B cell (primary cell): ENCODE measurements at places on chromosomes 13 and 19. TPM values are rescaled to one million over a fixed set of nuclear protein-coding genes. Genes with fewer than 3 reads are reported as not detected.

DNA sequence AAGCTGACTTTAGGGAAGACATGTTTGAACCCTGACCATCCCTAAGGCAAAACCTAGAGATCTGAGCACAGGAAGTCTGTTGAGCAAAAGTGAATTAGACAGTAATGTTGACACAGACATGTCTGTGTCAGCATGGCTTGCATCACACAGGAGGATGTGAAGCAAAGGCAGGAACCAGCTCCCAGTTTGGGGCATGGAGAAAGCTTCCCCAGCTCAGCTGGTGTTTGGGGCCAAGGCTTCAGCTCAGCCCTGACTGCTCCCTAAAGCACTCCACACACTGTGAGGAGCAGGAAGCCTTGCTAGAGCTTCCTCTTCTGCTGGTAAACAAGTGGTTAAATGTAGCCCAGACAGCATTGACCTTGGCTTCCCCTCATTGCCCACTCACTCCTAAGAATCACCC is 153.8 kb upstream of the UBL3 start:
- H3K4me1 ChIP-seq: no peaks in the 10 kb centered on the region
- H3K27ac ChIP-seq: no peak overlapping the region
- H3K27me3 ChIP-seq: no peaks in the 10 kb centered on the region
- DNase-seq: no peak
- H3K4me3 ChIP-seq: no peak overlapping the region

DNA sequence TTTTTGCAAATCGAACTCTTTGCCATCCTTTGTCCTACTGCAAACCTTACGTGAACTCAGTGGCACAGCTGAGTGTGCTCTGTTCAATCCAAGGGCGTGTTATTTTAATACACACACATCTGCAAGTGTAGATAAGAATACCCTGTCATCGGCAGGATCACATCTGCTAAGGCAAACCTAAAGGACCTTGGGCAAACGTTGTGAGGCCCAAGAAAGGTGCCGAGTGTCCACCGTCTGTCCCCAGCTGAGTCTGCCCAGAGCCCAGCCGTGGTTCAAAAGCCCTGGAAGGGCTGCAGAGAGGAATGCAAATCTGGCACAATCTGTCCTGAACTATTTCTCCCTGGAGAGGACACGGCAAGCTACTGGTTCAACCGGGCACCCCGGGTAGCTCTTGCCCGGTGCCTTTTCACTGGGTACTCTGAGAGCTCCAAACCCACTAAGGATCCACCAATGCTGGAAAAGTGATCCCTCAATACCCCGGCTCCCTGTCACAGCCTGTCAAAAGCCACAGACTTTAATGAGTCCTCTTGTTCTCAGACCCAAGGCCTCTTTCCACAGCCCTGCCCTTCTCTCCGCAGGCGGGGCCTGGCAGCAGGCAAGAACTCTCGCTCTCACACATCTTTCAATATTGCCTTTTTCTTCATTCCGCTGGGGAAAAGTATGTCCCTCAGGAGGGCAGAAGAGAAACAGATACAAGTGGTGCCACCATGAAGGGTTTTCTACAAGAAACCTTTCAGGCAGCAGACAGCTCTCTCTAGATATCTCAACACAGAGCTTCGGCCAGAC is 17.0 kb downstream of the SLC7A1 start:
- H3K4me1 ChIP-seq: peaks cover 7% of the 10 kb centered on the region
- no peak overlapping the region for H3K27ac ChIP-seq
- no peaks in the 10 kb centered on the region for H3K36me3 ChIP-seq
- DNase-seq: no peak

DNA sequence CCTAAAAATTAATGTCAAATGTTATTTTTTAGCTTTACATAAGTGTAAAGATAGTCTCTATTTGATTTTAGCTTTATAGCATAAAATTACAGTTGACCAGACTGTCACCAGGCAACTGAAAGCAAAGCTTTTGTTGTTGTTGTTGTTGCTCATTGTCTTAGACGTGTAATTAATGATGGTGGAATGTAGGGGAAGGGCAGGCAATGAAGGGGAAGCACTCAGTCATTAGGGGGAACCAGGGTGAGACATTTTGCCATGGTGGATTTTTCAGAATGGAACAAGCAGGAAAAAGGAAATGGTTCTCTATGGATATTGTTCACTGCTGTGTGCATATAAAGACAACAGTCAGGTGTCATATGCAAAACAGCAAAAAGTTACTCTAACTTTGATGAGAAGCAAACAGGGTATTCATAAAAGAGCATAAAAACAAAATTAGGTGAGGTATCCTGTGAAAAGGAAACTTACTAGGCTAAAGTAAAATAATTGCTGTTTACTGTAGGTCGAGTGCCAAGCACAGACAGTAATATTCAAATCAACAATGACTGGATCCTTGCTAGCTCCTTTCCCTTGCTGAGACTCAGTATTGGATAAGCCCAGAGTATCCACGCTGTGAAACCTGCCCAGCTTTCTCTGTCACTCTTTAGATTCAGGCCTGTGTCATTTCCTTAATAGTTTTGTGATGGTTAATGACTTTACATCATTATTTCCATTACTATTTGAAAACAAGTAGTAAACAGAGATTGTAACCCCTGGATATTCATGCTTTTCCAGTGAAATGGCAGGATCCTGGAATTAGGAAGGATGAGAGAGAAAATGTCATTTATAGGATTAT is 110.5 kb downstream of the LRCH1 start:
- H3K4me3 ChIP-seq: no peak overlapping the region
- no peaks in the 10 kb centered on the region for H3K36me3 ChIP-seq
- no peaks in the 10 kb centered on the region for H3K27me3 ChIP-seq
- no peak for DNase-seq

DNA sequence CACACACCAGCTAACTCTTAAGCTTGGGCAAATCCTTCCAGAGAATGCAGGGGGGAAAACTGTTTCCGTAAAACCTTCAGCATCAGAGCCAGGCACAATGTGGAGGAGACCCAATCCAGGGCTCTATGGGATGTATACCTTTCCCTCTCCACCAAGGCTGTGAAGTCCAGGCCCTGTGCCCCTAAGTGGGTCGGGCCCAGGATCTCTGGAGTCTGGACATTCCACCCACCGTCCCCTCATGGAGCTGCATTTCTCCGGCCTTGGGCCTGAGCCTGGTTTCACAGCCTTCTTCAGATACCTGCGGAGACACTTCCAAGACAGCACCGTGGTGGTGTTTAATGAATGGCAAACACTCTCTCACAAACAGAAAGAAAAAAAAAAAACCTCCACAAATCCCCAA is 186.2 kb downstream of the URI1 start:
- DNase-seq: no peak
- no peaks in the 10 kb centered on the region for H3K27me3 ChIP-seq
- no peaks in the 10 kb centered on the region for H3K36me3 ChIP-seq
- H3K4me3 ChIP-seq: no peak overlapping the region
- no peak overlapping the region for H3K27ac ChIP-seq
- H3K4me1 ChIP-seq: no peaks in the 10 kb centered on the region

DNA sequence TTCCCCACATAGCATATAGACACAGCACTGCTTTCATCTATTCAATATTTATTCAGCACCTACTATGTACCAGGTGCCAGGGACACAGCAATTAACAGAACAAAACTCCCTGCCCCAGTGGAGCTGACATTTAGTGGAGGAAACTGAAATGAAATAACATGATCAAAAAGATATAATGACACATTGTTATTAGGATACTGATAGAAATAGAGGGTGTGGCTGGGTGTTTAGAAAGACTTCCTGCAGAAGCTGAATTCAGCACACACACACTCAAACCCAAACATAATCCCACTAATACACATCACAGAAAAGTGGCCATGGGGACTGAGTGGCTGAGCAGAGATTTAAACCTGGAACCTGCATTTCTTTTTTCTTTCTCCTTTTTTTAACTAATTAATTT is 3.8 kb upstream of the CDC37 start:
- H3K4me3 ChIP-seq: no peak overlapping the region
- H3K36me3 ChIP-seq: no peaks in the 10 kb centered on the region
- no peaks in the 10 kb centered on the region for H3K27me3 ChIP-seq
- DNase-seq: no peak
- no peak overlapping the region for H3K27ac ChIP-seq

TINCR gene
- total RNA-seq: 0.42 and 1.00 TPM in 2 replicates

DNA sequence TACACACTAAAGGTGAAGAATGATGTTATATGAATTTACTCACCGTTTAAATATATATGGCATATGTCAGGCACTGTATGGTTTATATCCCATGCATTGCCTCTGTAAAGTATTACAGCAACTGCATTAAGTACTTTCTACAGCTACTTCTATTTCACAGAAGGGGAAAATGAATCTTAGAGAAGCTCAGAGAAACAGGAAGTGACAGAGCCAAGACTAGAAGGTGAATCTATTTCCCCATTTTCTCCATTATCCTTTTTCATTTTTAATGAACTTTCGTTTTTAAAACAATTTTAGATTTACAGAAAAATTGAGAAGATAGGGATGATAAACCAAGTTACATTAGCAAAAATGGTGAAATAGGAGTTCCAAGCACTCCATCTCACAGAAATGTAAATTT is 863.3 kb downstream of the UQCRFS1 start:
- H3K4me3 ChIP-seq: peak overlapping the region; percentile 23
- H3K4me1 ChIP-seq: no peaks in the 10 kb centered on the region
- no peaks in the 10 kb centered on the region for H3K27me3 ChIP-seq

LILRA1 gene
- total RNA-seq: not detected in 2 replicates

ZNF66 gene
- total RNA-seq: 25.0 and 27.7 TPM in 2 replicates

DNA sequence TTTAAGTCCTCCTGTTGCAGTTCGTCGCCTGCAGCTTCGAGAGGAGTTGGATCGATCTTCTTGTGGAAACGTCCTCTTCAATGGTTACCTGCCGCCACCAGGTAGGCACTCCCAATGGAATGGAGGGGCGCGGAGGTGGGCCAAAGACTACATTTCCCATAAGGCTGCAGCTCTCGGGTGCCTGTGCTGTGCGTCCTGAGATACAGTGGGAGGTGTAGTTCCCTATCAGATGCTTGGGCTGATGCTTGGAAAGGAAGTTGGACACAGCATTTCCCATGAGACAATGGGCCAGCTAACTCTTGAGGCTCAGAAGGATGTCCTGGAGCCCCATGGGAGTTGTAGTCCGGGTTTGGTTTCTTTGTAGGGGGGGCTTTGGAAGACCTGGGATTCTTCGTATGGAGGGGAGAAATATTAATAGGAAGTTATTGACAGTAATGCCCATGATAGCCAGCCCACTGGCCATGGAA is 1.8 kb downstream of the SHKBP1 start:
- no peak overlapping the region for H3K4me3 ChIP-seq
- H3K27me3 ChIP-seq: no peaks in the 10 kb centered on the region
- peaks cover 42% of the 10 kb centered on the region for H3K4me1 ChIP-seq
- H3K27ac ChIP-seq: no peak overlapping the region

DNA sequence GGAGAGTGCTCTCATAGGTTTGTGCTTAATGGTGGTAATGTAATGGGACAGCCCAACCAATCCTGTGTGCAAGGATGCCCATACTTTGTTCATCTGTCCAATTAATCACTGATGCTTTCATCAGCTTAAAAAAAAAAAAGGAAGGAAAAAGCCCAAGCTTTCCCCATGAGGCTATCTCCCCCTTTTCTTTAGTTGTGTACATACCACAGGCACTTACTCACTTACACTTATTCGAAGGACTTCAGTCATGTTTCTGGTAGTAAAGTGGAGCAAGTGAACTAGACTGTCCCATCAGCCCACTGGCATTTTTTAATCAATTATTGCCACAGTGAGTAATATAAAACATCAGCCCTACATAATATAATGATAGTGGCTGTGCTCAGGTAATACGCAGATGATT is 183.5 kb upstream of the UFM1 start:
- H3K27me3 ChIP-seq: no peaks in the 10 kb centered on the region
- H3K4me1 ChIP-seq: peaks cover 16% of the 10 kb centered on the region
- H3K36me3 ChIP-seq: no peaks in the 10 kb centered on the region
- DNase-seq: no peak
- H3K27ac ChIP-seq: no peak overlapping the region

- no peak overlapping the region for H3K4me3 ChIP-seq
- H3K27me3 ChIP-seq: no peaks in the 10 kb centered on the region
- H3K27ac ChIP-seq: no peak overlapping the region
Measured at GRCh38 chr13:50425772-50426171, 410.5 kb downstream of the KCNRG start.

CEACAM21 gene
- total RNA-seq: 18.9 and 19.3 TPM in 2 replicates

PSG1 gene
- total RNA-seq: not detected in 2 replicates

GRCh38 chr19:2511991-2512390 is 36.1 kb downstream of the GADD45B start:
- no peaks in the 10 kb centered on the region for H3K27me3 ChIP-seq
- H3K4me3 ChIP-seq: no peak overlapping the region
- H3K27ac ChIP-seq: no peak overlapping the region
- peaks cover 19% of the 10 kb centered on the region for H3K36me3 ChIP-seq
